ENCODE measurements at places on chromosomes 13 and 19. TPM values are rescaled to one million over a fixed set of nuclear protein-coding genes. Genes with fewer than 3 reads are reported as not detected.
A peak's percentile ranks its signal among the peaks of the same experiment; 100 is the strongest.

DNA sequence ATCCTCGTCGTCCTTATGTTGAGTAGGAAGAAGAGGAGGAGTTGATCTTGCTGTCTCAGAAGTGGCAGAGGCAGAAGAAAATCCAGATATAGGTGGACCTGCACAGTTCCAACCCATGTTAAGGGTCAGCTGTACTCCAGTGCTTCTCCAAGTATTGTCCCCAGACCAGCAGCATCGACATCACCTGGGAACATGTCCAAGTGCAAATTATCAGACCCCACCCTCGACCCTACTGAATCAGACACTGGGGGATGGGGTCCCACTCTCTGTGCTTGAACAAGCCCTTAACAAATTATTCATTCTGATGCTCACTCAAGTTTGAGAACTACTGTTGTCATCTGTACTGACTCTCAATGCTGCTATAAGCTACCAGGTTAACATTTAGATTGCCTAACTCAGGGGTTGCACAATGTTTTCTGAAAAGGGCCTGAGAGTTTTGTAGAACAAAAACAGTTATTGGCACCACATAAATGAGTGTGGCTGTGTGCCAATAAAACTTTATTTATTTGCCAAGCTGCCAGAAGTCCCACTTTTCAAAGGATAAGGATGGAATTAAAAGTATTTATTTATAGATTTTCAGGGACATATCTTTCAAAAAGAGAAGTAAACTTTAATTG lies 226.7 kb upstream of the IPO5 start:
- DNase-seq, result no peak

EVI5L gene
- total RNA-seq, result 16.3 TPM

DNA sequence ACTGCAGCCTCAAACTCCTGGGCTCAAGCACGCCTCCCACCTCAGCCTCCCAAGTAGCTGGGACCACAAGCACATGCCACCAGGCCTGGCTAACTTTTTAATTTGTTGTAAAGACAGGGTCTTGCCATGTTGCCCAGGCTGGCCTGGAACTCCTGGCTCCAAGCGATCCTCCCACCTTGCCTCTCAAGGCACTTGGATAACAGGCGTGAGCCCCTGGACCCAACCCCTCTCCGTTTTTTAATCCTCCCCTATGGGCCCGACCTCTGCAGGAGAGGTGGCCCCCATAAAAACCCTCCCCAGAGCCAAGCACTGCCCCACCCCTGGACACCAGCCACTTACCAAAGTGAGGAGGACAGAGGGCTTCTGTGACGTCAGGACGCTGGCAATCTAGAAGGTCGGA lies 28.6 kb downstream of the PEPD start:
- no peak for DNase-seq

DNA sequence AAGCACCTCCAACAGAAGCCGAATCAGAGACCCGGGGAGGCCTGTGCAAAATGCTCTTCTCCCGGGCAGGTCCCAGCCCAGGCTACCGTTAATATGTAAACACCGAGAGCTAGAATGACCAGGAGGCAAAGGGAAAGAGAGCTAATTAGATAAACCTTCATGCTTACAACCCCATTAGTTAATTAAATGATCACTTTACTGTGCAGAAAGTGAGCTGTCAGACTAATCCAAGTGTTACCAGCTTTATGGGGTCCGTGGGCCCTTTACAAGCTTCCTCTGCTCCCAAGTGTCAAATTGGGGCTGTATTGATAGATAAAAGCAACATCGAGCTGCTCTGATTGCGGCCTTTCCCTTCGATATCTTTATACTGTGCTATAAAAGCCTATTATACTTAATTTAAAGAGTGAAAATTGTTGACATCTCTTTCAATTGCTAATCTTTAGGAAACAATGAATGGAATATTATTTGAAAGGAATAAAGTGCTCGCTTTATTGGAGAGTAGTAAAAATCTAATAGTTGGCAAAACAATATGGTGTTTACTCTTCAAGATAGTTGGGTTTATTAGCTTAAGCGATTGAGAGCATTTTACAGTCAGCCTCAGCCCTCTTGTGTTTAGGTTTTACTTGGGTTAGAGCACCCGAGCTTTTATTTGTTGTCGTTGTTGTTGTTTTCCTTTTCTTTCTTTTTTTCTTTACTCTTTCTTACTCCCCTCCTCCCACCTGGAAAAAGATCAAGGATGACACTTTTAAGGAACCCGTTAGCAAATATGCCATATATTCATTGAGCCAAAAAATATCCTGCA lies 189.3 kb upstream of the GPR12 start:
- DNase-seq, result no peak

DNA sequence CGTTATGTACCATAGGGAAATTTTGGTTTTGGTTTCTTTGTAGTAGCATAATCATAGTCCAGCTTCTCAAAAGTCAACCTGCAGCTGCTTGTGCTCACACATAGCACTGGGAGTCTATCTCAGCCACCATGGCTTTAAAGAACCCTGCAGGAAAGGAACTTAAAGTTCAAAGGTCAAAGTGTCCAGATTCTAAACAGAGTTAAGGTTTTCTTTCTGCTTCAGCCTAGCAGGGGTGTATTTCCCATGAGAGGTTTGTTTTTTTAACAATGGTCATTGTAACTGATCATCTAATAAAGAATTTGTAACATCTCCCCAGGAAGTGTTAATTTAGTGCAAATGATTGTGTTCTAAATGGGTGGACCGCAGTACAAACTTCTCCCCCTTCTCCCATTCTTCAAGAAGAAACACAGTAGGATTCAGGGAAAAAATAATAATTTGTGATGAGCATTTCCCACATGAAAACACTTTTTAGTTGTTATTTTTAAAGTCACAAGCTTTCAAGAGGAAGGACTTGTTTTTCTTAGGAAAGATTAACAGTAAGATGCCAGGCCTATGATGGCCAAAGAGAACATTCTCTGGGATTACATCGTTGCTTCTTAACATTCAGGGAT lies 168.0 kb downstream of the EFNB2 start:
- no peak for DNase-seq

GRCh38 chr13:46687810-46688209 lies 109.2 kb downstream of the ESD start:
- DNase-seq, result no peak

KLK2 gene
- total RNA-seq, result not detected

- peak; percentile 65 for DNase-seq
These were observed 35.2 kb upstream of the WDFY2 start for GRCh38 chr13:51549050-51549449.

F2RL3 gene
- total RNA-seq, result 25.1 TPM

DNA sequence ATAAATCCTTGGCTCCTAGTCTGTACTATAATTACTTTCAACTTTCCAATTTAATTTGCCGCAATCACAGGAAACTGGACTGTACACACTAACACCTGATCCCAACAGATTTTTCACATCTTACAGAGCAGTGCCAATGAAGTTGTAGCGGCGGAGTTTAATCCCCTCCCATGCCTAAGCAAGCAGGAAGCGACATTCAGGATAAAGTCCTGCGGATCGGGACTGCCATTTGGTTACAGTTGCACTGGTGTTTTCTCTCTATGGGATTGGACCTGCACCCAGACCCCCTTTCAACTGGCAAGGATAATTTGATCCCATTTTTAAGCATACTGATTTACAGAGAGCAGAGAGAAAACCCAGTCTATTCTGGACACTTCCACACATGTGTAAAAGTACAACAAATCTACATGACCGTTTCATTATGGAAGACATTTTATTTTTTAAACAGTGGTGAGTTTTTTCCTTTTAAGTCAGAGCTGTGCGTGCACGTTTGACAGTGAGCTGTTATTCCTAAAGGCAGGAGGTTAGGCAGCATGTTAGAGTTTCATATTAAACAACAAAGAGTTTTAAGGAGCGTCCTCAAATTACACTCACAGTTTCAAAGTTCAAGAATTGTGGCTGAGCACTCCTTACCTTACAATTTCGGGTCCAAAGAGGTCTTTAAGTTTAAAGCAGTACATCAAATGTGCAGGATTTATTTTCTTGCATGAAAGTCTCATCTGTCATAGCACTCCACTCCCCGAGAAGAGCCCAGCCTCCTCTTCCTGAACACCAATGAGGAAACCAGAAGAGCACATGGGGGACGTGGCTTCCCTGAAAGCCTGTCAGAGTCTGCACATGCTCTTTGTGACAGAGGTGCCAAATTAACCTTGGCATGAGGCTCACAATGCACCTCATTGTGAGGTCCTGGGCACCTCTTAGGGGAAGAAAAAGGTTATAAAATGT lies 141.6 kb upstream of the RFC3 start:
- peak; percentile 68 for DNase-seq

GRCh38 chr13:19152403-19152802 lies 29.2 kb downstream of the TUBA3C start:
- DNase-seq, result peak; percentile 47

- peak; percentile 86 for DNase-seq
These were observed 16.9 kb upstream of the CYP2S1 start for GRCh38 chr19:41175801-41176777.

GRCh38 chr19:16041299-16041990 lies 34.9 kb upstream of the TPM4 start:
- peak; percentile 85 for DNase-seq

- DNase-seq, result no peak
These were observed 7.2 kb upstream of the TEX101 start for GRCh38 chr19:43407416-43408005.

- no peak for DNase-seq
These were observed 111.5 kb downstream of the PTPRS start for GRCh38 chr19:5228932-5229777.

HCST gene
- total RNA-seq, result not detected

DNA sequence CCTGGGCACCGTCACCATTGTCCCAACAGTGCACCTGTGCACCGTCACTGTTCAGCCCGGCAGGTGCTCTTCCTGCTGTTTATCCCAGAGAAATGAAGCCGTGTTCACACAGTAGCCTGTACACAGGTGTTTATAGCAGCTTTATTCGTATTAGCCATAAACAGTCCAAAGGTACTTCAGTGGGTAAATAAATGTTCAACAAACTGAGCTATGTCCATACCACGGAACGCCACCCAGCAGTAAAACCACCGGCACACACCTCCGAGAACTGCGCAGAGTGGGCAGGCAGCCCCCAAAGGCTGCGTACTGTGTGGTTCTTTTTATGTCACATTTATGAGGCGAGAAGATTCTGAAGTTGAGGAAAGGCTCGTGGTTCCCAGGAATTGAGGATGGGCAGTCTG lies 44.9 kb upstream of the DCUN1D2 start:
- no peak for DNase-seq

GRCh38 chr13:48875047-48875446 lies 100.7 kb upstream of the FNDC3A start:
- DNase-seq, result no peak

- no peak for DNase-seq
These were observed 21.9 kb upstream of the CCDC124 start for GRCh38 chr19:17910791-17911360.

CTXN1 gene
- total RNA-seq, result 1.2 TPM

GRCh38 chr13:112954488-112955270 lies 14.3 kb upstream of the MCF2L start:
- DNase-seq, result peak; percentile 9

KLK12 gene
- 0.54 TPM for total RNA-seq

- peak; percentile 41 for DNase-seq
These were observed 35.3 kb upstream of the NPAS1 start for GRCh38 chr19:46984077-46985010.

LILRA1 gene
- 4.5 TPM for total RNA-seq

CDC42EP5 gene
- 26.7 TPM for total RNA-seq

MYH14 gene
- total RNA-seq, result 206 TPM

DNA sequence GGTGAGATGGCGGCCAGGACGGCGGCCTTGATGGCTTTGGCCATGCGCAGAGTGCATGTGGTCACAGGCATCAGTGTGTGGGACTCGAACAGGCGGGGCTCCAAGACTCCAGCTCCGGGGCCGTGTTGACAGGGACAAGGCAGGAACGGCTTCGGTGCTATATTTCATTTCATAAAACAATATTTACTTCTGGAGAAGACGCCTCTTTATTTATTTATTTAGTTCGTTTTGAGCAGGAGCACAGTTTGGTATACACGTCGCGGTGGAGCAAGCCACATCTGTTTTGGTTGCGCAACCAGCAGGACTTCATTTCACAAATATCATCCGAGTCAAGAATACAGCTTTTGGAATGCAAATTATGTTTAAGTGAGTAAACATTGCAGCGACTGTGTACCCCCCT lies 166.7 kb upstream of the TSHZ3 start:
- peak; percentile 38 for DNase-seq

DNA sequence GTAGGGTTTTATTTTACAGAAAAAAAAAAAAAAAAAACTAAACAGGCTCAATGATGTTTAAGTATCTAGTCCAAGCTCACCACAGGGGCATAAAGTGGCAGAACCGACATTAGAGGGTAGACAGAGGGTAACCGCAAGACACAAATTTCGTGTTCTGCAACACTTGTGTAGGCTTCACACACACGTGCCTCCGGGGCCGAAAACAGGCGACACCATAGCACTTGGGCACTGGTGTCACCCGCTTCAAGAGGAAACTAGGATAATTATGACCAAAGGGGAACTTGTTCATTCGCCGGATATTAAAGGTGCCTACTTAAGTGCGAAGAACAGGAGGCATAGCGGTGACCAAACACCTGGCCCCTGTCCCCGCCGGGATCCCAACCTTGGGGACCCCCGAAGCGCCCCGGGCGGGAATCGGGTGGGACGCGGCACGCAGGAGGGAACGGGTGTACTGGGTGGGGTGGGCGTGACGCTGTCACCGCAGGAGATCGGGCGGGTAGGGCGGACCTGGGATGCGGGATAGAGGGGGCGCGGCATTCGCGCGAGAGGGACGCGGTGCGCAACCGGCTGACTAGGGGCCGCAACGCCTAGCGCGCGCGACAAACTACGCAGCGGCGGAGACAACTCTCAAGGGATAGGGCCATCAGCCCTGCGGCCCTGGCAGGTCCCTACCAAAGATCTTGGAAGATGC lies 558 bp downstream of the MZT1 start:
- peak; percentile 36 for DNase-seq

- no peak for DNase-seq
These were observed 49.1 kb downstream of the NFIX start for GRCh38 chr19:13044231-13044836.

ZNF426 gene
- 29.3 TPM for total RNA-seq

TMEM150B gene
- total RNA-seq, result 26.0 TPM

DNA sequence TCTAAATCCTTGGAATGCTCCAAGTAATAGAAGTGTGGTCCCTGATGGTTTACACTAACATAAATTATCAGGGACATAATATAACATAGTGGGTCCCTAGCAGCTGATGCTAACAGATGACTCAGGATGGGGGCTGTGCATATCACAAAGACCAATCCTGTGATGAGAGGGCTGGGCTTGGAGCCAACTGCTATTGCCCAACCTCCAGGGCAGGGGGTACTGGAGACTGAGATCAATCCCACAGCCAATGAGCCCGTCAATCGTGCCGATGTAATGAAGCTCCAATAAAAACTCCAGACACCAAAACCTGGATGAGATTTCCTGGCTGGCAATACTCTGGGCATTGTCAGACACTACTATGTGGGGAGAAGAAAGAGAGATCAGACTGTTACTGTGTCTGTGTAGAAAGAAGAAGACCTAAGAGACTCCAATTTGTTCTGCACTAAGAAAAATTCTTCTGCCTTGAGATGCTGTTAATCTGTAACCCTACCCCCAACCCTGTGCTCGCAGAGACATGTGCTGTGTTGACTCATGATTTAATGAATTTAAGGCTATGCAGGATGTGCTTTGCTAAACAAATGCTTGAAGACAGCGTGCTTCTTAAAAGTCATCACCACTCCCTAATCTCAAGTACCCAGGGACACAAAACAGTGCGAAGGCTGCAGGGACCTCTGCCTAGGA lies 33.4 kb downstream of the ABCC4 start:
- no peak for DNase-seq

GRCh38 chr19:29653398-29653797 lies 11.9 kb upstream of the PLEKHF1 start:
- no peak for DNase-seq

- DNase-seq, result no peak
These were observed 1.3 kb downstream of the TPP2 start for GRCh38 chr13:102598061-102598460.
